ENCODE measurements at places on chromosomes 2 and 18.
A peak's percentile ranks its signal among the peaks of the same experiment; 100 is the strongest.

DNA sequence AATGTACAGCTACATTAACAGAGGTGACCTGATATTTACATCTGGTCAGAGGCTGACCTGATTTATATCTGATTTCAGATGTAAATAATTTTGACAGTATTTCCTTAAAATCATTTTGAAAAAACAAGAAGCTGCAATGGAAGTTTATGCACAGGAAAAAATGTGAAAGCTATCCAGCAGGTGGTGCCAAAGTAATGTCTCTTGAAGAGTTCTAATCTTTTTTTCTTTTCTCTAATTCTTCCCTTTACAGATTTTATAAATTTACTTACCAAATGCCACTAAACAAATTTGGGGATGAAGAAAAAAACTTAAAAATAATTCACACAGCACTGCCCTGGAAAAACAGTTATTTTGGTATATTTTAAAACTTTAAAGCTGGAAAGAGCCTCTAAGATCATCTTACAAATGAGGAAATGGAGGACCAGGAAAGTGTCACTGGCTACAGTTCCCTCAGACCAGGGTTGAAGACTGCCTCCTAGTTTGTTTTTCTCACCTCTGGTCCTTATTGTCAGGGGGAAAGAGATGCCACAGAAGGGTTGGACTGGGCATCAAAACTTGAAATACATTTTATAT lies 16.4 kb upstream of the FBLN7 start:
- DNase-seq: peak; percentile 60

- no peak for DNase-seq
Observed at GRCh38 chr18:2396162-2396505, 175.2 kb downstream of the METTL4 start.

DNA sequence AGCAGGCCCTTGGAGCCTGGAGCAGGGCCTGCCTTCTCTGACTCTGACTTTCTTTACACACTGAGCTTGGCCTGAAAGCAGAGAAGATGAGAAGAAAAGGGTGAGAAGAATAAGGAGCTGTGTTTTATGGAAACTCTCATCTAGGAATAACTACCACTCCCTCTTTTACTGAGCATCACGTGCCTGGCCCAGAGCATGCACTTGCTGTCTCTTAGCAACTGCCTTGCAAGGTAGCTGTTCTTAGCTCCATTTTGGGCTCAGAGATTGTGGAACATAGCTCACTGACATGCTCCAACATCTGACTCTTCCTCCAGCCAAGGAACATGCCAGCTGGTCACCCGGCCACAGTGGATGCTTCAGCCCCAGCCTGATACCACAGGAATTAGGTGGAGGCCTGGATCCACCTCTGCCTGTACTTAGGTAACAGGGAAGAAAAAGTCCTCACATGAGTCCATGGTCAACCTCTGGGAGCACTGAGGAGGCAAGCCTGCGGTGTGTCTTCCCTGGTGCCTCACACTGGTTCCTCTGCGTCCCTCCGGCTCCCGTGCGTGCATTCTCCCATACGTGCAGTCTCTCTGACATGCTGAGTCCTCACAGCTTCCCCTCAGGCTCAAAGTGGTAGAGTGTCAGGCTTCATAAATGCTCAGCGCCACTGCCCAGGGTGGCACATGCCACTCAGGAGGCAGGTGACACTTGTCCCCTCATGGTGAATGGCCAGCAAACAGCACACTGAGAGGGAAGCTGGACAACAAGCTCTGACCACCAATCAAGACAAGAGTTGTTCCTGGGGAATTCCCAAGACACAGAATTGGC lies 35.7 kb downstream of the AMER3 start:
- DNase-seq: no peak

DNA sequence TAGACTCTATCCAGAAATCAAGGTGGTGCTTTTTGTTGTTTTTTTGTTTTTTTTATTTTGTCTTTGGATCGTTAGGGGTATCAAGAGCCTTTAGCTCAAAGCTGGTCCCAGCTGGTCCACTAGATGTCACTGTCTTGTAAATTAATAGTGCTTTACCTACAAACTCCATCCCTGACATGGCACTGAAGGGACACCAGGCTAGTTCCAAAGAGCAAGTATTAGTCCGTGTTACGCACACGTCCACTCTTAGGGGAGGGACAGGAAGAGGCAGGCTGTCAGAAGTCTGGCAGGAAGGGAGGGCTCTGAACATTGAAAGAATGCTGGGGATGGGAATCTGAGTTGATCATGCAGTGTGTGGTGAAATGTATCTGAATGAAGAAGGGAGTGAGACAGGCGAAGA lies 85.9 kb upstream of the CCBE1 start:
- peak; percentile 57 for DNase-seq

- DNase-seq: no peak
Observed at GRCh38 chr2:176830362-176830761, 382.2 kb upstream of the HNRNPA3 start.

- no peak for DNase-seq
Observed at GRCh38 chr2:224024270-224024669, 14.8 kb downstream of the SERPINE2 start.

DNA sequence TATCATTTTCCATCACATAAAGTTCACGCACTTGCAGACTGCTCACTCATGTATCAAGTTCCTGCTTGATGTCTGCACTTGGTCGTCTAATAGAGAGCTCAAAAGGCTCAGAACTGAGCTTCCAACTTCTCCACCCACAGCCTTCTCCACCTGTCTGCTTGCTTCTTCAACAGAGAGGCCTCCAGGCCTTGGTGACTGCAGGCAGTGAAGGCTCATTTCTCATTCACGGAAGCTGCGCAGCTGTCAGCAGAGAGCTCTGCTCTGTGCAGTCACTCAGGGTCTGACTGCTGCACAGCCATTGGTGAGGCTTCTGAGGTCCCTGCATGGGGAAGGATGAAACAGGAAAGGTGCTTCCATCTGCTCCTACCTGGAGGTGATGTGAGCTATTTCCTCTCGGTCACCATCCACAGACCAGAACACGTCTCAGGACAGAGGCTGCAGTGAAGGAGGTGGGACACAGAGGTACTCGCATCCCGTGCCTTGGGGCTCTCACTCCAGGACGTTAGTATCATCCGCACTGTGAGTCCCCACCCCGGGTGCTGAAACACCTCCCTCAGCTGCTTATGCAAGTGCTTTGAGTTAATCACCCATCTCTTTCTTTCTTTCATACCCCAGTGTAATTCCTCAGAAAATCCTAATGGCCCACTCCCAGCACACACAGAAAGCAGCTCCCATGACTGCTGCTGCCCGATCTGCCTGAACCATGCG lies 126.2 kb downstream of the TMEM18 start:
- DNase-seq: no peak

DNA sequence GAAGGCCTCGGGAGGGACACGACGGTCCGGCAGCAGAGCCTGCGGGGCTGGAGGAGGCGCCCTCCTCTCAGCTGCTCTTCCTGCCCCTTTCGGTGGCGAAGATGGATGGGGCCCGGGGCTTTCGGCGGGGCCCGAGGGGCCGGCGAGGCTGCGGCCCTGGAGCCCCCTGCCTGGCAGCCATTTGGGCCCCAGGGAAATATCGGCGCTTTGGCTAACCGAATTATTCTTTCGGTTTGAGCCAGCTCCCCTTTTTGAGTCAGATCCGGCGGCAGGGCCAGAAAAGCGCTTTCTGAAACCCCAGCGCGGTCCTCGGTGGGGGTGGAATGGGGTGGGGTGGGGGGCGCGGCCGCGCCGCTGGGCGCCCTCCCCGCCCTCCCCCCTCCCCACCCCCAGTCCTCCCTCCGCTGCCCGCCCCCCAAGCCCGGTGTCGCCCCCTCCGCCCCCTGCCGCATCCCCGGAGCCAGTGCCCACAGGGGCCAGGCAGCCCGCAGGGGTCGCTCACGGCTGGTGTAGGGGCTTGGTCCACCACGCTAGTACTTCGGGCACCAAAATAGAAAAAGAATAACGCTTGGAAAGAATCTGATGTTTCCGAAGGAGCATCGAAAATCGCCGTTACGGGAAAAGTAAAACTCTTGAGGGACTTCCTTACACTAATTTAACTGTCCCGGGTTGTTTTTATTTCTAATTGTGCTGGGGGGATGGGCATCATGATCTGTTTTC lies 9.1 kb upstream of the ARID5A start:
- DNase-seq: no peak

- DNase-seq: no peak
Observed at GRCh38 chr2:239229545-239230279, 171.1 kb downstream of the HDAC4 start.

All from epithelial cell of esophagus (primary cell).